ENCODE measurements at places on chromosomes 2 and 18.

DNA sequence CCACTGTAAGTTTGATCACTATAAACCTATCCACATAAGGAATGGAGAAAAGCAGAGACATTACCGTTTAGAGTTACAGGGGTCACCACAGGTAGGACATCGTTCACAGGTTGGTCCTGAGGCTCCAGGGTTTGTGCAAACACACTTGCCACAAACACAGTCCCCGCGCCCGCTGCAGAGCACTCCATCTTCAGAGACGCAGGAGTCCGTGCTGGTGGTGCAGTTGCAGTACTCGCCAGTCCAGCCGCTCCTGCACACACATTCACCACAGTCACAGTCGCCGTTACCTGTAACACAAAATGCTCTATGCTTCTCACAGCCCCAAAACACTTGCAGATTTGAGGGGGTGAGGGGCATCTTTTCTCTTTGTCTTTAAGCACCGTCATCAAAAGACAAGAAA is 63.9 kb upstream of the PLA2R1 start:
- no peak for DNase-seq

DNA sequence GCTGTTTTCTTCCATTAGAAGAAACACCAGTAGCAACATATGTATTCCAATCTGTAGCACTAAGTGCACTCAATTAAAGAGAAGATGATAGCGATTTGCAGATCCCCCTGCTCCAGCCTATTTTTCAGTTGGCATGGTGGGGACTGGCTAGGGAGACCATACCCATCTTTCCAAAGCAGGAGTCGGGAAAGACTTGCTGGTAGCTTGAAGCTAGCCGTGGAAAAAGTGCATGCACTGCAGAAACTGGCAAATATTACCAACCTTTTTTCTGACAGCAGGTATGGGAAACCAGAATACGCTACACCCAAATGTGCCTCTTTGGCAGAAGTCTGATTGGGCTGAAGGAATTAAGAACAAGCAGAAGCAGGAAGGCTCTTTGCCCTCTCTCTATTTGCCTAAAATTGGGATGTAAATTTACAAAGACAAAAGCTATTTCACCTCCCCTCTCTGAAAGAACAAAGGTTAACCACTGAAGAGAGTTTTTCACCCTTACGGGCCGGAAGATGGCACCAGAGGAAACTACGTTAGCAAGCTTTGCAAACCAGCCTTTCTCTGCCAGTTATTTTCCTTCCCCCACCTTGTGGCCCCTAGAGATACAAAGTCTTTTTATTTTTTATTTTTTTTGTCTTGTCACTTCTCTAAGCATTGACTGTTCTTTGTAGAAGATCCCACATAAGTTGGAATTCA is 273.1 kb downstream of the DLGAP1 start:
- no peak for DNase-seq

- no peak for DNase-seq
Observed at GRCh38 chr18:35639296-35639695, 57.8 kb downstream of the GALNT1 start.

DNA sequence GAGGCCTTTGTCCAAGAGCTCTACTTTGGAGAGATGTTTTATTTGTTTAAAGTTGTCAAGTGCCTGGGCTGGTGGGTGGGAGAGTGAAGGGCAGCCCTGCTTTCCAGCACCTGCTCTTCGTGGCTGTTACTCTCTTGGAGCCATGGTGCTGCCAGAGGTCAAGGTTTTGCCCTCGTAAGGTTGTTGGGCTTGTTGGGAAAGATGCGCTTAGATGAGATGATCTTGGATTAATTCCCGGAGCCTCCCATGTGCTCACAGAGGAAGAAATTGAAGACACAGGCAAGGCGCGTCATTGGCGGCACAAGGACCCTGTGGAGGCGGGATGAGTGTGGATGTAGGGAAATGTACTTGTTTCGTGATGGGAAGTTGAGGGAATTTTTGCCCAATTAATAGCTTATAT is 27.9 kb downstream of the ZCCHC2 start:
- DNase-seq, result no peak

DNA sequence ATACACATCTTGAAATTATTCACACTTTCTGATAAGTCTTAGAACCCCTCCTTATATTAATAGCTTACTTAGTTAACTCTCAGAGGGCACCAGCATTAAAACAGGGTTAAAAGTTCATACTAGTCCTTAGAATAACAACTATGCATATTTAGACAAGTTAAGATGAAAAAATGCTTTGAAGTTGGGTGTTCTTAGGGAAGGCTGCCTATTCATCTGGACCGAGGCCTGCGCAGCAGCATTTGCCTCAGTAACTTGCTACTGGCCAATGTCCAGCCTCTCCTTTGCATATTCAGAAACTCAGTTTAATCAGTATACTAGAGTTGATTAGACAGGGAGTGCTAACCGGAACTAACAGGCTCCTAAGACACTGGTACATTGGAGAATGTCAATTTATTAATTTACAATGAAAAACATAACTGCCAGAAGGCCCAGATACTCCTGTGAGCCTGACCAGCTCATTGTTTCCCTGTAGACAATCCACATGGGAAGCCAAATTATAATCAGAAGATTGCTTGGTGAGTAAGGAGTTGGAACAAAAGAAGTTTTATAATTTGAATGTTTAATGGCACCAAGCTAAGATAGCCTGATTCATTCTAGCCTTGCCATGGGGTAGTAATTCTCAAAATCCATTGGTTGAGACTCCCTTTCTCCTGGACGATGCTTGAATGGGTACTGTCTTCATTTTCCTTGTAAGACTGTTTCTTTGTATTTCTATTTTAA is 48.9 kb downstream of the DYNC1I2 start:
- no peak for DNase-seq

GRCh38 chr2:47083005-47083404 is 72.1 kb downstream of the STPG4 start:
- DNase-seq, result no peak

DNA sequence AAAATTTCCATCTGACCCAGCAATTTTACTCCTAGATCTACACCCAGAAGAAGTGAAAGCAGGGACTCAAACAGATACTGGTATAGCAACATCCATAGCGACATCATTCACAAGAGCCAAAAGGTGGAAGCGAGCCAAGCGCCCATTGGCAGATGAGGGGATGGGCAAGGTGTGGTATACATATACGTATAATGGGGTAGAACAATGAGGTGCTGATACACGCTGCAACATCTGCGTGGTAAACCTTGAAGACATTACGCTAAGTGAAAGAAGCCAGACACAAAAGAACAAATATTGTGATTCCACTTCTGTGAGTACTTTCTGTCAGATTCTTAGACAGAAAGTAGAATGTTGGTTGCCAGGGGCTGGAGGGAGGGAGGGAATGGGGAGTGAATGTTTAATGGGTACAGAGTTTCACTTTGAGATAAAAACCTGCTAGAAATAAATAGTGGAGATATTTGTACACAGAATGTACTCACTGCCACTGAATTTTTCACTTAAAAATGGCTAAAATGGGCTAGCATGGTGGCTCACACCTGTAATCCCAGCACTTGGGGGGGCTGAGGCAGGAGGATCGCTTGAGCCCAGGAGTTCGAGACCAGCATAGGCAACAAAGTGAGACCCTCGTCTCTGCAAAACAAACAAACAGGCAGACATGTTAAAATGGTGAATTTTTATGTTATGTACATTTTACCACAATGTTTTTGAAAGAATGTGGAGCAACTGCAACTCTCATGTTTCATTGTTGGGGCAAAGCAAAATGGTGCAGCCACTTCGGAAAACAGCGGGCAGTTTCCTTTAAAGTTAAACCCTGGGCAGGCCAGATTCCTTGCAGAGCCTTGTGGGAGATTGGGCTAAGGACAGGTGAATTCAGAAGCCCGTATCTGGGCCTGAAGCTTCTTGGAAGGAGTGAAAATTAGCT is 103.4 kb upstream of the MYCN start:
- no peak for DNase-seq

DNA sequence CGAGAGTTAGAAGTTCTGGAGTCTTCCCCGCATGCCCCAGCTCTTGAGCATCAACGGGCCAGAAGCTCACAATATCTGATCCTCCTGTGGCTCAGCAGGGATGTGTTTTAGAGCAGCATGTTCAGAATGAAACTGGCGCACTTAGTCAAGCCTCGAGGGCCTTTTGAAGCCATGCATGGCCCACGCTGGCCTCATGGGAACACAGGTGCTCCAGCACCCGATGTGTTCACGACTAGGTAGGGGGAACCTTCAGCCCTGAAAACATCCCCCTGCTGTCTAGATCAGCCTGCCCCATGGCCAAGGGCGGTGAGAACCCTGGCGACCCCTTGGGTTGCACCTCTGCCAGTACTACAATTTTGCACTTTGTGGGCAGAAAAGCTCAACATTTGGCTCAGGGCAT is 32.8 kb downstream of the MSH6 start:
- no peak for DNase-seq

DNA sequence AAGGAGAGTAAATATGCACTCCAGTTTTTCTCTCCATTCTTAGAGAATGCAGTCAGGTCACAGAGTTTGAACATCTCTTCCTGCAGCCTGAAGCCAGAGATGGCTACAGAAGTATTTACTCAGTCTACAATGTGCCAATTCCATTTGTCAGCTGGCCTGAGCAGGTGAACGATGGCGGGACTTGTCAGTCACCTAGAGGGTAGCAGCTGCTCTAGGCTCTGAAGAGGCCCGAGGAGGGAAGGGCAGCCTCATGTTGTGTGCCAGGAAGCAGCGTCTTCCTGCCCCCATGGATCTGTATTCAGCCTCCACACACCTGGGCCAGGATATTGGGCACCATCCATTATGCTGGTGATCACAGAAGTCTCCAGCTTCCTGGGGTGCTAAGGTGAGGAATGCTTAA is 316.7 kb upstream of the CHAC2 start:
- DNase-seq, result no peak

DNA sequence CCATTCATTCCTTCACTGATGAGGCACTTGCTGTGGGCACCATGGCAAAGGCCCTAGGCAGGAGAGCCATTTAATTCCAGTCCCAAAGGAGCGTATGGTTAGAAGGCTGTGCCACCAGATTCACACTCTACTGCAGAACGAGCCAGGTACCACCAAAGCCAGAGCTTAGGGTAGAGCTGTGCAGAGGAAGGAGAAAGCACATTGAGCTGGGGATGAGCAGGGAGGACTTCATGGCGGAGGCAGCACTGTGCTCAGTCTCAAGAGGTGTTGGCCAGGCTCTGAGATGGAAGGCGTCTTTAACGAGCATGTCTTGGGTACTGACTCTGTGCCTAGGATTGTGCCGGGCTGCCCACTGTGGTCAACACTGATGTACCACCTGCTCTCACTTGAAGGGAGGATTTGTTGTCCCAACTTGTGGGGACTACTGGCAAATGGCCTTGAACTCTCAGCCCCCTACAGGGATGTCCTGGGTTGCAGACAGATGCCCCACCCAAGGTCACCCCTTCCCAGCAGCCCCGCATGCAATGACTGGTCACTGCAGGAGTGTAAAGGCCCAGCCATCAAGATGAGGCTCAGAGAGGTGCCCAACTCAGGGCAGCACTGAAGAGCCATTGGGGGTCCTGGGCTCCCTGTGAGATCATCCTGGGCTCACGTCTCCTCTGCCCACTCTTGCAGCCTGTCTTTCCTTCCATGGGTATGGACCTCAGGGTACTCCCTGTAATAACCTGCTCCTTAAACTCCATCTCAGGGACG is 251.4 kb downstream of the GLI2 start:
- no peak for DNase-seq

DNA sequence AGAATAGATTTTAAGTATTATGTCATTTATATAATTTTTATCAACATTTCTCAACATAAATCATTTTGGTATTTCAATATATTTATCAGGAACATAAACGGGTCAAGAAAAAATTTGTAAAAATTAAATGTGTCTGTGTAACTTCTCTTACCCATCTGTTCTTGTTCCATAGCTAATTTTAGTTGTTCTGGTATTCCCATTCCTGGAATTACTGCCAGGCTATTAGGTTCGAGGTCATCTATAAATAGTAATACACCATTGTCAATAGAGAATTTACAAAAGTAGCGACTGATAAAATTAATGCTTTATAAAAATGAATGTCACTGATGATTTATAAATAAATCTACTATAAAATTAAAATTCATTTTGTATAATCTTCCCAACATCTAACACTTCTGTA is 21.5 kb downstream of the SFT2D3 start:
- DNase-seq, result no peak

- no peak for DNase-seq
Observed at GRCh38 chr2:191015239-191015638, 1.3 kb upstream of the STAT1 start.

GRCh38 chr2:236259371-236259770 is 4.8 kb downstream of the ASB18 start:
- DNase-seq, result no peak

GRCh38 chr2:43685357-43685756 is 9.1 kb upstream of the C1GALT1C1L start:
- DNase-seq, result no peak

DNA sequence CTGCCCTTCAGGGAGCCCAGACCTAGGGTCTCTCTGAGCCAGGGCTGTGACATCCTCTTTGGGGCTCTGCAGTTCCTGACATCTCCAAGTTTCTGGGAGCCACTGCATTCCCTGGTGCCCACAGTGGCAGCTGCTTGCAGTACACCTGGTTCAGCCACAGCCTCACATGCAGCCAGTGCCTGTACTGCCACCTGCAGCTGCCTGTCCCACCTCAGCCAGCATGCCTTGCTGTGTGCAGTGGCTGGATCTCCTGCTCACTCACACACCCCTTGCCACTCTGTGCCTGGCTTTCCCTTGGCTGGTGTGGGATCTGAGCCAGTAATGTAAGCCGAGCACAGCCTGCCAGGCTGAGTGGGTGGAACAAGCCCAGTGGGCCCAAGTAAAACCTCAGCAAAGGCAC is 1288.7 kb downstream of the CNTNAP5 start:
- no peak for DNase-seq

- DNase-seq, result no peak
Observed at GRCh38 chr2:44107974-44108373, 60.7 kb upstream of the PPM1B start.

GRCh38 chr2:187982668-187983067 is 309.0 kb upstream of the GULP1 start:
- DNase-seq, result no peak

DNA sequence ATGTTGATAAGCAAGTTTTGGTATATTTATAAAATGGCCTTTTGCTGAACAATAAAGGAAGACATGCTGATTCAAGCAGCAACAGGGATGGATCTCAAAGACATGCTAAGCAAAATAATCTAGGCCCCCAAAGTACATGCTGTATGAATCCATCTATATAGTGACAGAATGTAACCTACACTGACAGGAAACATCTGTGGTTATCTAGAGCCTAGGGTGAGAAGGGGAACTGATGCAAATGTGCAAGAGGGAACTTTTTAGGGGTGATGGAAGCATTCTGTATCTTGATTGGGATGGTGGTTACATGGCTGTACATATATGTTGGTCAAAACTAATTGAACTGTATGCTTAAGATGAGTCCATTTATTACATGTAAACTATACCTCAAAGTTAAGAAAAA is 24.2 kb downstream of the CNRIP1 start:
- no peak for DNase-seq
